ENCODE measurements at places on chromosomes 1 and 21.

- no peak for DNase-seq
Observed at GRCh38 chr1:217622042-217622441, 8.8 kb downstream of the GPATCH2 start.

DNA sequence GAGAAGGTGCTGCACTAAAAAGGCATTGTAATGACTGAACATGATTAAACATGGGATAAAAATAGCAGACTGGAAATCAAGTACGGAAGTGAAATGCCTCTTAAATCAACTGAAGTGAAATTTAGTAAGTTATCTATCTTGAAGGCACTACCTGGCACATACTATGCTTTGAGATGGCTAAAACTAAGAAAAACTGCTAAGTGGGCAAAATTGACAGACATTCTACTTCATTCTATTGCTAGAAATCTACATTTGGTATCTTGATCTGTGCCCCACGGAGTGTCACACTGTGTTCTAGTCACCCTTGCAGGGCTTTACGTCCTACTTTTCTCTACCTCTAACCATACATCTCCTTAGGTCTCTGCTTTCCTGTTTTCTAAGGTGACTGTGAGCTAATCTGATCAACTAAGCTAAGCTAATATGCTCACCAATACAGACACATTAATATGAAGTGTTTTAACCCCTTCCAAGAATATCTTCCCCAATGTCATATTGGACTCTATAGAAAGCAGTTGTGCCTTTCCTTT is 4.1 kb downstream of the PDC start:
- DNase-seq, result no peak

DNA sequence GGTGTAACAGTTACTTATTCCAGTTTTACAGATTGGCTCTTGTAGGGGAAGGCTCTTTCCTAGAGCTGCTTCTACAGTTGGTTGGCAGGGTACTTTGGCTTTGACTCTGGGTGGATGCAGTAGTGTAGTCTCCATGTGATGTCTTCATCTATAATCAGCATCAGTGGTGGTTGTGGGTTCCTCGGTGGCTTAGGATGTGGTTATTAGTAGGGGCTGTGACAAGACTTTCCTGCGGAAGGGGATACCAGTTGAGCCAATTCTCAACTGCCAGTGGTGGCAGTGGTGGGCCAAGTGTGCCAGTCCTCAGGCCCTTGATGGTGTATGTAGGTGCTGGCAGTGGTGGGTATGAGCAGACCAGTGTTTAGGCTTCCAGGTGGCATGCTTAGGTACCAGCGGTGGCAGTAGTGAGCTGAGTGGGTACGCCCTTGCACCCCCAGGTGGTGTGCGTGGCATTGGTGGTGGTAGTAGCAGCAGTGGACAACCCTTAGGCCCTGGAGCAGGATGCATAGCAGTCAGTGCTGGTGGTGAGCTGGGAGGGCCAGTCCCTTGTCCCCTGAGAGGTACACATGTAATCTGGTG is 27.2 kb upstream of the KLF18 start:
- no peak for DNase-seq

GRCh38 chr1:246532519-246532918 is 25.4 kb upstream of the SMYD3 start:
- no peak for DNase-seq

DNA sequence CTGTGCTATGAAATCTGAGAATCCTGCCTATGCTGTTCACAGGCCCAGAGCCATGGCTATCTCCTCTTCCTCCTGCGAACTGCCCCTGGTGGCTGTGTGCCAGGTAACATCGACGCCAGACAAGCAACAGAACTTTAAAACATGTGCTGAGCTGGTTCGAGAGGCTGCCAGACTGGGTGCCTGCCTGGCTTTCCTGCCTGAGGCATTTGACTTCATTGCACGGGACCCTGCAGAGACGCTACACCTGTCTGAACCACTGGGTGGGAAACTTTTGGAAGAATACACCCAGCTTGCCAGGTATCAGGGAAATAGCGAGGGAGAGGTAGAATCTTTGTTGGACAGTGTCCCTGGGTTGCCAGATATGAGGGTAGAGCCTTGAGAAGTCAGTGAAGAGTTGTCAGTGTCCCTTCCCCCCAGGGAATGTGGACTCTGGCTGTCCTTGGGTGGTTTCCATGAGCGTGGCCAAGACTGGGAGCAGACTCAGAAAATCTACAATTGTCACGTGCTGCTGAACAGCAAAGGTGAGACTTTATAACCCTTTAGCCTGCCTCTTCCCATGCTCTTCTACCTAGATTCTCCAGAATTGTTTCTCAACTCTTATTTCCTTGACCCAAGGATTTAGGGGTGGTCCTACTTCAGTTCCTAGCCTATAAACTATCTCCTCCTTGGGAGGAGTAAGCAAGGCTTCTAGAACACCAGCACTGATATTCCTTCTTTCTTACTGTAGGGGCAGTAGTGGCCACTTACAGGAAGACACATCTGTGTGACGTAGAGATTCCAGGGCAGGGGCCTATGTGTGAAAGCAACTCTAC is 1.4 kb downstream of the NIT1 start:
- DNase-seq, result no peak
